ENCODE measurements at places on chromosomes 7 and 10.
A peak's percentile ranks its signal among the peaks of the same experiment; 100 is the strongest.

DNA sequence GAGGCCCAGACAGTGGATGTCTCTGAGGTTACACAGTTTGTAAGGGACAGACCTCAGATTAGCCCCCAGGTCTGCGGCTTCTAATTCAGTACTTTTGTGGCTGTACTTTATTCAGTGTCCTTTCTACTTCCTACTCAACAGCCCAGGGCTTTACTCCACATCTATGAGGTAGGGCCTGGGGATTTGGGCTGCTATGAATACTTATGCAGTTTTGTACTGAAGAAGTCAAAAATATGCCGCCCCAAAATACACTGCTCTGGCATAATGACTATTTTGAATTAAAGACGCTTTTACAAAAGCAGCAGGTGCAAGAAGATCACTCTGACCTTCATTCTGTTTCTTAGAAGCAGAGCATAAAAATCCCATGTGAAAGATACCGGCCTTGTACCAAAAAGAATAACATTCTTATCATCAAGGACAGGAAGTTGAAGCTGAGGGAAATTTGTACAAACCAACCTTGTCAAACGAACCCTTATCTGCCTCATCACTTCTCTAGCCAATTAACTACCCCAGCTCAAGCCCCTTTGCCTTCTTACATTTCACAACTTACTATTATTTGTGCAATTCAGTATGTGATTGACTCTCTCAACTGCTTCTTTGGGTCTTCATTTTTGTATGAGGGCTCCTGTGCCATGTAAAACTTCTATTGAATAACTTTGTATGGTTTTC, 26.1 kb upstream of the TRUB1 start:
- DNase-seq = no peak

DNA sequence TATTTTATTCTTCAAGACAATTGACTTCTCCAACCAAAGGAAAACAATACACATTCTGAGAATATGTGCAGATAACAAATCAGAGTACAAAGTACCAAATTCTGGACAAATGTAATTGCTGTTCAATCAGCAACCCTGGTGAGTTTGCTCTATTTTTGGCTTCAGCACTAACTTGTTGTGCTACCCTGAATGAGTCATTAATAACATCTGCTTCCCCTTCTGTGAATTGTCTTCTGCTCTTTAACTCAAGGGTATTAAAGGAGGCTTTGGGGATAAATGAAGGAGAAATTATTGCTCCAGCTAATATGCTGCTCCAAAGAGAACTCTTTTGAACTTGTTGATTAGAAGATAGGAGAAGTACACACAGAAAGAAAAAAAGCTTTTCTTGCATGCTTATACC, 459.3 kb downstream of the HTR7 start:
- no peak for DNase-seq

DNA sequence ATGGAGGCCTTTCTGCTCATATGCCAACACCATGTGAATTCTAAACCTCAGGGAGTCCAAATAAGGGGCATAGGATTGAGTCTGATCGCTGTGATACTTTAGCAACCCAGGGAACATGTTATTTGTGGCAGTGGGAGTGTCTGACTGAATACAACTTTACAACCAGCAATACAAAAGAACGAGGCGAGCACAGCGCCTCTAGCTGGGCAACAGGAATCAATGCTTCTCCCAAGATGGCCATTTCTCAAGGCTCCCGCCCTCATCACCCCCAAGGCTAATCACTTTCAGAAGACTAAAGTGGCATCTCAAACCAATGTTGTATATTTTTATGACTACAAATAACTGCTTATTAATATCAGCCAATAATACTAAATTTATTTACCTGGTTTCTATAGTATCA, 28.1 kb downstream of the YWHAG start:
- DNase-seq = no peak

- peak; percentile 10 for DNase-seq
Measured at GRCh38 chr10:12353399-12354242, 4.3 kb downstream of the CAMK1D start.

GRCh38 chr7:88310956-88311674, 4.4 kb upstream of the STEAP4 start:
- DNase-seq = no peak

GRCh38 chr10:31352436-31353226, 33.6 kb downstream of the ZEB1 start:
- DNase-seq = no peak

DNA sequence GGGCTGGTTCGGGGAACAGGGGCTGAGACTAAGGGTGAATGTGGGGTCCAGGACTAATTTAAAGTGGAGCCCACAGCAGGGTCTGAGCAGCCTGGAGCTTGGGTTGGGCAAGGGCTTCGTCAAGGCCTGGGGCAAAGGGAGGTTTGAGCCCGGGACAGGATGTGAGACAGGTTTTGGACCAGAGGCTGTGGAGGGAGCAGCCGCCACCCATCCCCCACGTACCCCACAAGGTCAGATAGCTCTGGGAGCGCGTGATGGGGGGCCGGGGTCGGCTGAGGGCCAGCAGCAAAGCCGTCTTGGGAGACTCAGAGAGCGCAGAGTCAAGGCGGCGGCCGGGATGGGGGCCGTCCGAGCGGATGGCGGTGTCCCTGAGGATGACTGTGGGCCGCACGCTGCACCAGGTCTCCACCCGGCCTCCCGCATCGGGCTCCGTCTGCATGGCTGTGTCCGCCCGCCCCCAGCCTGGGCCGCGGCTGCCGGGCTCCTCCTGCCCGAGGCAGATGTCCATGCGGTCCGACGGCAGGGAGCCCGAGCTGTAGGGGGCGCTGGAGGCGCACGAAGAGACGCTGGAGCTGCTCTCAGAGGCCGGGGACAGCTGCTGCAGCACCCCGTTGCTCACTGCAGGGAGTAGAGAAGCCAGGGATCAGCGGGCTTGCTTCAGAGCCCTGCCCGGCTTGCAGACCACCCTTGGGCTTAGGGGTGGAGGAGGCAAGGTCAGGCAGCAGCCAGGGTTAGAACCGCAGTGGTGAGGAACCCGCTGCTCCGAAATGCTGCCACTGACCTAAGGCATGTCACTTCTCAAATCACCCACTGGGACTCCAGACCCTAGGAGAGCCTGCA, 12.1 kb downstream of the PDZD7 start:
- DNase-seq = peak; percentile 84

DNA sequence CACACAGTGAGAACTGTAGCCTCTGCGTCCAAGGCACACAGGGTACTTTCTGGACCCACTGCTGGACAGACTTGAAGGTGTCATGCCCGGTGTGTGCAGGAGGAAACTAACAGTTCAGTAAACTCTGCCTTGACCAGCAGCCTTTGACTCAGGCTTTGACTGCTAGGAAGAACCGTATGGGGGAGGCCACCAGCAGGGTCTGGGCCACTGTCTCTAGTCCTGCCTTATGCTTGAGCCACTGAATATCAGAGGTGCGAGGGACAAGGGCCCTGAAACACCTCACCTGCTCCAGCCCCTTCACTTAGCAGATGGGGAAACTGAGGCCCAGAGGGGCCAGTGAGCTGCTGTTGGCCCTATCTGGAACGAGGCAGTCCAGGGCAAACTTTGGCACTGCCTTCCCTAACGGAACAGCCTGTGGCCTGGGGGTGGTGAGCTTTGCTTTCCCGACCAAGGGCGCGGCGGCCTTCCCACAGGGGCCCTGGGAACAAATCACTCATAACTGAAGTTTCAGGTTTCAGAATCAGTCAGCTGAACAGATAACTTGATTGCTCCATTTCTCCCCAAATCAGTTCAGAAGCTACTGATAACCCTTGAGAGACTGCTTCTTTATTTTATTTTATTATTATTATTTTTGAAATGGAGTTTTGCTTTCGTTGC, 130.0 kb downstream of the FAM53B start:
- DNase-seq = no peak

- no peak for DNase-seq
Measured at GRCh38 chr10:70958396-70958795, 70.0 kb upstream of the PCBD1 start.

GRCh38 chr10:14556285-14556956, 218.3 kb downstream of the FAM107B start:
- peak; percentile 6 for DNase-seq

- no peak for DNase-seq
Measured at GRCh38 chr10:12073526-12073925, 4.8 kb downstream of the DHTKD1 start.

- no peak for DNase-seq
Measured at GRCh38 chr7:6163402-6163801, 109.0 kb downstream of the CYTH3 start.

DNA sequence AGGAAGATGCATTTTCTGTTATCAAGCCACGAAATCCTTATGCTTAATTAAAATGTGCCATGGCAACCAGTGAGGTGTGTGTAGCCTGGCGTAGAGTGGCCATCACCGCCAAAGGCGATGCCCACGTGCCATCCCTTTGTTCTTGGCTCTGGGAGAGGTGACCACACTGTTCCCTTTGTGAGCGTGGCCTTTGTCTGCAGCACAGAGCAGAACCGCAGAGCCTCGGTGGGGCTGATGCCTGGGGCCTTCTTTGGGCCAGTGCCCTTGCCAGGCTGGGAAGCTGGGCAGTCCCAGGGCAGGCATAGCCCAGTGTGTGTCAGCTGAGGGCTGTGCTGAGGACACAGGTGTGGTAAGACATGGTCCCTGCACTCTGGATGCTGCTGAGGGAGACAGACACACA, 48.3 kb downstream of the BUB3 start:
- no peak for DNase-seq

- DNase-seq = no peak
Measured at GRCh38 chr7:120898715-120899499, 41.0 kb upstream of the TSPAN12 start.

DNA sequence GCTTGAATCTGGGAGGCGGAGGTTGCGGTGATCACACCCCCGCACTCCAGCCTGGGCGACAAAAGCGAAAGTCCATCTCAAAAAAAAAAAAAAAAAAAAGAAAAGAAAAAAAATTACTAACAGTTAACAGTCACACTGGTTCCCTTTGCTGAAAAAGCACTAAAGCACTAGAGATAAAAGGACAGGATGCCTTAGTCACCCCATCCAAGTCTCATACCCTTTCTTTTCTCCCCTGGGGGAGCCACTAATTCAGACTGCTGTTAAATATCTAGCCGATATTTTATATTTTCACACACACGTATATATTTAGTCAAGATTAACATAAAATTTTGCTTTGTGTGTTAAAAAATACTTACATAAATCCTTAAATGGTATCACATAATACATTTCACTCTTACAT, 25.2 kb downstream of the BAIAP2L1 start:
- DNase-seq = no peak

DNA sequence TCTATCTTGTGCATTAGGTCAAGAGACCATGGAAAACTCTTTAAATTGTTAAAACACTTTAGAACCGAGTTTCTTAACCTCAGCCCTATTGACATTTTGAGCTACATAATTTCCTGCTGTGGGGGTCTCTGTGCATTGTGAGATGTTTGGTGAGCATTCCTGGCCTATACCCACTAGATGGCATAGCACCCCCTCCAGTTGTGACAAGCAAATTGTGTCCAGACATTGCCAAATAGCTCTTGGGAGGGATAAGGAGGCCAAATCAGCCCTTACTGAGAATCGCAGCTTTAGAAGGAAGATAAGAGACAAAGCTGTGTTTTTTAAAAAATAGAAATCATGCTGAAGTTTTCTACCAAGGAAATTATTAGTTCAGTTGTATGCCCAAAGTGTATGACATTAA, 1158.5 kb upstream of the C7orf33 start:
- DNase-seq = peak; percentile 74

GRCh38 chr10:79627075-79627474, 16.3 kb downstream of the SFTPA1 start:
- DNase-seq = no peak

- peak; percentile 50 for DNase-seq
Measured at GRCh38 chr7:51265066-51265907, 51.3 kb downstream of the COBL start.

DNA sequence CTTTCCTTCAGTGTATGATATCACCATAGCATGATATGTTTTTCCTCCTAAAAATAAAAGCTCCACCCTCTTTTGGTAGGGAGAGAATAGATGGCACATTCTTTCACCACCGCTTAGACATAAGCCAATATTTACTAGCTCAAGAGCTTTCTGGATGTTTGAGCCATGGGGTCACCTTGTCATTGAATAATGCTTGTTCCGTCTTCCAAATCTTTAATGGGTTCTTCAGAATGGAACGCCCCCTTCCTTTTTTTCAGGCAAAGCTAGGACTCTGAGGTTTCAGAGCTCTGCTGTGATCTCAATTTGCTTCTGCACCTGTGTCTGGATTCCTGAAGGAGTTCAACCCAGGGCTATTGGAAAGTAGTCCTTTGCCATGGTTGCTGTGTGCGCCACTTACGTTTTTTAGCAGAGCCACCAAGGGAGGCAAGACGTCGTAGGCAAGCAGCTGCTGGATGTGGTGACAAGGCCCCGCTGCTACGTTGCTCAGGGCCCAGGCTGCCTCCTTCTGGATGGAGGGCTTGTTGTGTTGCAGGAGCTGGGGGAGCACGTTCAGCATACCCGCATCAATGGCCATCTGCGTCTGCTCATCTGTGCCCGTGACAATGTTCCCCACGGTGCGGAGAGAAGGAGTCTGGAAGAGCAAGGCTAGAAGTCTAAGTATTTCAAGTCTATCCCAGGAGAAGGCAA, 23.2 kb downstream of the KPNA7 start:
- no peak for DNase-seq

- DNase-seq = no peak
Measured at GRCh38 chr7:21476429-21476828, 48.5 kb downstream of the SP4 start.

GRCh38 chr10:123995461-123996131, 97.8 kb downstream of the CHST15 start:
- peak; percentile 35 for DNase-seq

DNA sequence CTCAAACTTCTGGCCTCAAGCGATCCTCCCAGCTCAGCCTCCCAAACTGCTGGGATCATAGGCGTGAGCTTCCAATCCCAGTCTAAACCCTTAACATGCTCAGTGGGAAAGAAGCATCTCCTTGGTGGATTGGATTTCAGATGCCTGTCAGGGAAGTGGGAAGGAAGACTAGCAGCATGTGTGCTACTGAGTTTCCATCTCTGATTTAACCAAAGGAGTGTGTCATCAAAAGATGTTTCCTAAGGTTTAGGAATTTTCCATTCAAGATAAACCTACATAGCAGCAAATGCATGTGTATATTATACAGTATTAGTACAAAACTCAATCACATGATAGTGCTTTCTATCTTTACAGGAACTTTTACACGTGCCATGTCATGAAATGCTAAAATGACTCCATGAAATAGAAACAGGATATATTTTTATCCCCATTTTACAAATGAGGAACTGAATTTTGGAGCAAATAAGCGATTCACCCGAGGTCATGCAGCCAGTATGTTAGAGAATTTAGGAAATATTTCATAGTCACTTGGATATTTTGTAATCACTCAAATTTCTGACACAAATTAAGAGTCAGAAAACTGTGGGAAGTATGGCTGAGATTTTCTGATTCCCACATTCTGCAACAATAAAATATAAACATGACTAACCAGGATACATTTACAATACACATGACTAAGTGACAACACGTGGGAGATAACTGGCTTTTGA, 11.4 kb upstream of the TMEM26 start:
- no peak for DNase-seq

GRCh38 chr10:29804025-29804852, 169.5 kb upstream of the SVIL start:
- DNase-seq = peak; percentile 71

GRCh38 chr10:93028883-93029282, 31.7 kb upstream of the CYP26C1 start:
- no peak for DNase-seq
